Stomach (tissue), 19 donors: ENCODE measurements at places on chromosomes 5 and 9. TPM values are rescaled to one million over a fixed set of nuclear protein-coding genes. Genes with fewer than 3 reads are reported as not detected.

The DMRTA1 gene
- total RNA-seq: not detected

The OBP2B gene
- not detected for total RNA-seq

The OR1Q1 gene
- not detected for total RNA-seq

The FST gene
- total RNA-seq: 16.8 TPM

The PCDHB7 gene
- not detected for total RNA-seq

The FOXD4 gene
- not detected for total RNA-seq

The GPX3 gene
- 387 TPM for total RNA-seq

The PLPP7 gene
- 0.29 TPM for total RNA-seq

The PCDH1 gene
- 96.9 TPM for total RNA-seq

The LRRC14B gene
- total RNA-seq: not detected

The SAXO1 gene
- total RNA-seq: not detected

The RAB14 gene
- total RNA-seq: 42.9 TPM

The CER1 gene
- total RNA-seq: not detected

The CARTPT gene
- not detected for total RNA-seq

The CCDC183 gene
- 1.7 TPM for total RNA-seq

The NRARP gene
- total RNA-seq: 323 TPM

The RNF183 gene
- 1.8 TPM for total RNA-seq

The DRD1 gene
- total RNA-seq: not detected
